Ovary (tissue), 10 donors: ENCODE measurements at places on chromosomes 1 and 21.
A peak's percentile ranks its signal among the peaks of the same experiment; 100 is the strongest.

- no peak overlapping the region for H3K4me3 ChIP-seq
- DNase-seq, result no peak
- H3K36me3 ChIP-seq, result no peaks in the 10 kb centered on the region
- no peaks in the 10 kb centered on the region for H3K4me1 ChIP-seq
Observed at GRCh38 chr21:37227071-37228002, 39.8 kb downstream of the VPS26C start.

DNA sequence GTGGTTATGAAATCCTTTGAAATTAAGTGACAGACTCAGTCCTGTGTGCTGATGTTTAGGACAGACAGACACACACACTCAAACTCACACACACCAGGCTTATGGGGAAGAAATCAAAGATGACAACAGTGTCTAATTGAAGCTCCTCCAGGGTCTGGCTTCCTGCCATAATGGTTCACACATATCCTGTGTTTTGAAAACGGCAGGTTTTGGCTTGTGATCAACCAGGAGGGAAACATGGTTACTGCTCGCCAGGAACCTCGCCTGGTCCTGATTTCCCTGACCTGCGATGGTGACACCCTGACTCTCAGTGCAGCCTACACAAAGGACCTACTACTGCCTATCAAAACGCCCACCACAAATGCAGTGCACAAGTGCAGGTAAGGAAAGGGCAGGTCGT, 4.6 kb downstream of the MTARC1 start:
- no peak overlapping the region for H3K27ac ChIP-seq
- H3K36me3 ChIP-seq, result no peaks in the 10 kb centered on the region
- H3K4me1 ChIP-seq, result peaks cover 5% of the 10 kb centered on the region
- no peak overlapping the region for H3K4me3 ChIP-seq

- no peaks in the 10 kb centered on the region for H3K27me3 ChIP-seq
- DNase-seq, result no peak
- no peak overlapping the region for H3K4me3 ChIP-seq
- H3K4me1 ChIP-seq, result no peaks in the 10 kb centered on the region
Observed at GRCh38 chr1:181557313-181557712, 74.0 kb downstream of the CACNA1E start.

DNA sequence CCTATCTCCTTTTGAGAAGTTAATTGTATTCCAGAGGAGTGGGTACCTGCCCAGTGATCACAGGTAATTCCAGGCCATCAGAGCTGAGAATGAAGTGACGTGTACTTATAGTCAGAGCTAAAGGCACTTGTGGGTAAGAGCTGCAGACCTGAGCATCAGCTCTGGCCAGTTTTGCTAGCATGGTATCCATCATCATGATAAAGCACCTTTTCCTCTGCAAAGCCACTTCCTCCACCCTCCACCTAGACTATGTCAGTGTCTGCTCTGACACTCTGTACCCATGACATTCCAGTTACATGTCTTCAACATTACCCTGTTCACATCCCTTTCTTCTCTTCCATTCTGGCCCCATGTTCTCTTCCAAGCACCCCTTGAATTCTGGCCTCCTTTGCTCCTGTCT, 157.3 kb downstream of the GRIK3 start:
- no peaks in the 10 kb centered on the region for H3K27me3 ChIP-seq
- no peaks in the 10 kb centered on the region for H3K36me3 ChIP-seq
- no peak for DNase-seq
- no peak overlapping the region for H3K4me3 ChIP-seq

GRCh38 chr1:228781161-228781808, 46.0 kb downstream of the RHOU start:
- H3K4me3 ChIP-seq, result no peak overlapping the region
- H3K4me1 ChIP-seq, result no peaks in the 10 kb centered on the region
- H3K27me3 ChIP-seq, result no peaks in the 10 kb centered on the region

DNA sequence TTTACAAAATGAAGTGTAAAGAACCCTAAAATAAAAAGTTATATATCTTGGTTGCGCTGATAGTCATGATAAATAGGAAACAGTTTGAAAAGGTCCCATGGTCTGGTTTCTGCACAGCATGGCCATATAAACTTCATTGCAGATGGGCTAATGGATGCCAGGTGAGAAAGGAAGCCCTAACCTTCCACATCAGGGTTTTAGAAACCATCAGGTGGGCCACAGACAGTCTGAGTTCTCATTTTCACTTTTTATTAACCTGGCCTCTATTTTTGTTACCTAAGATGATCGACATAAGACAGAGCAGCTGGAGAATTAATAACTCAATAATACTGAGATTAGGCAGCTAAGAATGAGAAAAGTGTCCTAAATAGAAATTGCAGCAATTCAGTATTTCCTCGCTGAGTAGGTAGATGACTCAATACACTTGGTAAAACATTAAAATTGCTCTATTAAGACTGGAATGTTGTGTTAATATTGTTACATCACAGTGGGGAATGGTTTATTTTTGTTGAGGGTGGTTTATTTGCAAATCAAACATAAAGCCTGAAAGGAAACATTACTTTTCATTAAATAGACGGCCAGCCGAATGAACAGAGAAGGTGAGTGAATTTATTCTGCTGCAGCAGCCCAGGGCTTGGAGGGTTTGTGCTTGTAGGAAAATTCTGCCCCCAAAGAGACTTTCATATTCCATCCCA, 21.1 kb downstream of the C1orf21 start:
- H3K27ac ChIP-seq, result no peak overlapping the region
- no peaks in the 10 kb centered on the region for H3K27me3 ChIP-seq
- H3K4me3 ChIP-seq, result no peak overlapping the region
- DNase-seq, result no peak

GRCh38 chr1:2049718-2050431, at the start of gene PRKCZ:
Gene PRKCZ (plus strand): TSS chr1:2050411. CDS start chr1:2050631, 220 bp downstream.
- no peaks in the 10 kb centered on the region for H3K27me3 ChIP-seq
- peak within 1 kb of the TSS; percentile 39 for H3K4me3 ChIP-seq
- peaks cover 4% of the 10 kb centered on the region for H3K4me1 ChIP-seq
- DNase-seq, result peak; percentile 55
- H3K36me3 ChIP-seq, result no peaks in the 10 kb centered on the region

GRCh38 chr1:82064691-82065090, 264.0 kb downstream of the ADGRL2 start:
- no peaks in the 10 kb centered on the region for H3K27me3 ChIP-seq
- H3K36me3 ChIP-seq, result no peaks in the 10 kb centered on the region
- H3K4me1 ChIP-seq, result peaks cover 5% of the 10 kb centered on the region
- no peak overlapping the region for H3K27ac ChIP-seq
- no peak overlapping the region for H3K4me3 ChIP-seq
- no peak for DNase-seq

DNA sequence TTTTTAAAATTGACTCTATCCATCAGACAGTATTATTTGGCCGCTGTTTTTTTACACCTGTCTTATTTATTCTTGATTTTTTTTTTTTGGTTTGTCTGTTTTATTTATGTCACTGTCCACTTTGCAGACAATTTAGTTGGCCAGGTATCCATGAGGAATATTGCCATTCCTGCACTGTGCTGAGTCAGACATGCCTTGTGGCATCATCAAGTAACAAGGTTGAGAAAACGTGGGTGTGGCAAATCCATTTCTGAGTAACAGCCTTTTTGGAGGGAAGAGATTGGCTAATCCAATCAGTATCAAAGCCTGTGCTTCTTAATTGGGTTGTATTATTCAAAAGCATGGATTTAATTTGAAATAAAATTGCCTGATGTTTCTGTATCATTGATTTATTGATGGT, 463.1 kb downstream of the USP25 start:
- no peak overlapping the region for H3K4me3 ChIP-seq
- no peak overlapping the region for H3K27ac ChIP-seq
- H3K4me1 ChIP-seq, result no peaks in the 10 kb centered on the region
- no peaks in the 10 kb centered on the region for H3K27me3 ChIP-seq
- H3K36me3 ChIP-seq, result no peaks in the 10 kb centered on the region

DNA sequence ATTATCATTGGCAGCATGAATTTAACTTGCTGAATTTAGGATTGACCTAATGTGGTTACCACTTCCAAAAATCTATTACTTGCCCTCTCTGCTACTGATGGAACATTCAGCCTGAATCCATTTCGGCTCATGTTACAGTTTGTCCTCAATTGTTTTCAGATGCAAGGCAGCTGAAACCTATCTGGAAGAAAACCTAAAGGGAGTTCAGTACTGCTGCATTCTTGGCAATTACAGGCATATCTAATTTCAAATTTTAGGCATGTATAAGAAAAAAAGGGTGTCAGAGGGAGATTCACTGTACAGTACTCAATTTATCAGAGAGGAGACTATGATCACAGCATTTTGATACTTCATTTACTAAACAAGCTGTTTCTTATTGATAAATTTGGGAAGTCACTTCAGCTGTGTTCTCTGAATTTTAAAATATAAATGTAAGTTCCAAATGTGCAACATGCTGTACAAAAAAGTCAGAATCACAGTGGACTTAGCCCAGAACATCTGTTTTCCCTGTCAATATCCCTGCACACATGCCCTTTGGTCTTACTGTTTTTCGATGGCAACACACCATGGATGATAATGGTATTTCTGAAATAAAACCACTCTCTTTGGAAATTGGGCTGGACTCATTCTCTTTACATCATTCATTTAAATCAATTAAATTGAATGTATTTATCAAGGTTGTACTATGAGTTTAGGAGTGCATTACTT, 651.6 kb upstream of the ADGRL4 start:
- H3K27ac ChIP-seq, result no peak overlapping the region
- peaks cover 1% of the 10 kb centered on the region for H3K4me1 ChIP-seq
- H3K4me3 ChIP-seq, result no peak overlapping the region
- H3K36me3 ChIP-seq, result no peaks in the 10 kb centered on the region

DNA sequence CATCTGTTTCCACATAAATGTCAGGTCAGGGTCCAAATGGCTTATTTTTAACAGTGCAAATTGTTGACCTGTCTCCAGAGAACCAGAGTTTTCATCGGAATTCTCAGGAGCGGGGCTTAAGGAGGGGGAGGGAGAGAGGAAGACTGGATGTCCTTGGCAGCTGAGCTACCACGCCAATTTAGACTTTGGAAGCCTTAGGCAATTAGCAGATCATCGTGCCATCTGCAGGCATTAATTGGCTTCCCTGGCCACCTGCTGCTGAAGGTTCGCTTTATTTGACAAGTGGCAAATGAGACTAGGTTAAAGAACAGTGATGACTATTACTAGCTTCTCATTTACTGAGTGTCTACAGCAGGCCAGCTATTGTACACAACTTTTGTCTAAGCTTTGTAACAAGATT, 43.7 kb downstream of the HLX start:
- no peaks in the 10 kb centered on the region for H3K36me3 ChIP-seq
- H3K4me1 ChIP-seq, result no peaks in the 10 kb centered on the region
- H3K27me3 ChIP-seq, result no peaks in the 10 kb centered on the region
- no peak overlapping the region for H3K27ac ChIP-seq
- DNase-seq, result no peak
- no peak overlapping the region for H3K4me3 ChIP-seq

GRCh38 chr21:35871906-35872305, 188.4 kb downstream of the SETD4 start:
- H3K27ac ChIP-seq, result no peak overlapping the region
- DNase-seq, result no peak
- no peaks in the 10 kb centered on the region for H3K36me3 ChIP-seq
- H3K4me1 ChIP-seq, result no peaks in the 10 kb centered on the region

DNA sequence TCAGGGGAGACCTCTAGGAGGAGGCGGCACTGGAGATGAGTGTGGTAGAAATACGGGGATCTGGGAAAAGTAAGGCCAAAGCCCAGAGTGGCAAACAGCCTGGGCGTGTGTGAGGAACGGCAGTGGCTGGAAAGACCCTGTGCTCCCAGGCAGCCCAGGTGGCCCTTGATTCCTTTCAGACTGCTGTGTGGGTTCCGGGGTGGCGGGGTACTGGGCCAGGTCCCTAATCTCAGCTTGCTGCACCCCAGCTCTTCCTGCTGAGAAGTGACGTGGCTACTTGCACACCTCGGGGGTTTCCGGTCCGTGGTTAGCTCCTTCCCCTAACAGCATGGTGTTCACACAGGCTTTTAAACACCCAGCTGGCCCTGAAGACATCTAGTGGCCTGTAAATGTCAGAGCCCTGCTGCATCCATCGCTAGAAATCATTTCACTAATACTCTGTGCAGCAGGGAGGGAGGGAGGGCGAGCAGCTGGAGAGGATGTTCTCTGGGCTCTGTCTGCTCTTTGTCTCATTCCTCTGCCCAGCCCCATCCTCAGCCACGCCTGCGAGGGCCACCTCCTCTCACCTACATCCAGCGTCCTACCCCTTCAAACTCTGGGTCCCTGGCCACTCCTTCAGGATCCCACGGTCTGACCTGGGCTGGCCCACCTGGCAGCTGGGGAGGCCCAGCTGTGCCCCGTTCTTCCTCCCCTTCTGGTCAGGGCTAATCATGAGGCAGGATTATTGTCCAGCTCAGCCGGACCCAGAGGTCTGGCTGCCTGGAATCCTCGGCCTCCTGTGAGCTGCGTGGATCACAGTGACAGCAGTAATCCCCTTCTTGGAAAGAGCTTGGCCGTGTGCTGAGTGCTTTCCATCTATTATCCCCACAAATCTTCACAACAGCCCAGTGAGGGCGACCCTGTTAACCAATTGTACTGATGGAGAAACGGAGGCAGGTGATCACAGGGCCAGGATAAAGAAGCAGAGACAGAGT, 7.2 kb downstream of the ZDHHC18 start:
- H3K27ac ChIP-seq, result no peak overlapping the region
- H3K36me3 ChIP-seq, result no peaks in the 10 kb centered on the region
- H3K27me3 ChIP-seq, result no peaks in the 10 kb centered on the region
- H3K4me3 ChIP-seq, result no peak overlapping the region

DNA sequence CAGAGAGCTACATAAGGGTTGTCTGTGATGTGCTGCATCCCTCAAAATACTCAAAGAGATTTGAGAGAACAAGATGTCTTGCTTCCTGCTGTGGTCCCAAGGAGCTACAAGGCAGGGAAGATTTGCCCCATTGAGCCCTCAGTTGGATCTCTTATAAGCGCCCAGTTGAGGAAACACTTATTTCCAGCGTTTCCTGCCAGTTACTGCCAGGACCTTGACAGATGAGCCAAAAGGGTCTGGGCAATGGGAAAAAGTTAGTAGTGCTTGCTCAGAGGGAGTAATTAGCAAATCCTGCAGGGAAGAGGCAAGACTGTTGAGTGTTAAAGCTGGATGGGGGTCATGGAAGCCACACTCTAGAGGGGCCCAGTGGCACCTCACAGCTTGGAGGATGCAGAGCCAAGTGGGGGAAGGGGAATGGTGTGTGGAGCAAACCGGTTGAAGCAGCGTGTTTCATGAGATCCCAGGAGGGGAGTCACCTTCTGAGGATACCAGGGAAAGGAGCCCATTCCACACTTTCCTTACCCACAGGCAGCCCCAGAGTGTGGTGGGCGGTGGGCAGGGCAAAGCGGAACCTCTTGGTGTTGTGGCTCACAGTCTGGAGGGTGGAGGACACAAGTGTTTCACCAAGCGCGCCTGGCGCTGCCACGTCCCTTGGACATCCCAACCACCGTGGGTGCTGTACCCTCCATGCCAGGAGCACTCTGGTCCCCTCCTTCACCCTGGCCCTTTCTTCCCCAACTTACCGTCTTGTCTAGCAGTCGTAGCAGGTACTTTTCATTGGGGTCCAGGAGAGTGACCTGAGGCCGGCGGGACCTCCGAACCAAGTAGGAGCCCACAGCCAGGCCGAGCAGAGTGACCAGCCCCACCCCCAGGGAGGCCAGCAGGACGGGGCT, 805 bp downstream of the CYB5R1 start:
- H3K4me1 ChIP-seq, result peaks cover 5% of the 10 kb centered on the region
- H3K4me3 ChIP-seq, result peak overlapping the region; percentile 79
- H3K27me3 ChIP-seq, result no peaks in the 10 kb centered on the region
- H3K36me3 ChIP-seq, result no peaks in the 10 kb centered on the region
- DNase-seq, result no peak

GRCh38 chr1:24244519-24245268, 57.6 kb upstream of the IFNLR1 start:
- H3K27me3 ChIP-seq, result no peaks in the 10 kb centered on the region
- no peaks in the 10 kb centered on the region for H3K4me1 ChIP-seq
- H3K27ac ChIP-seq, result no peak overlapping the region
- H3K36me3 ChIP-seq, result no peaks in the 10 kb centered on the region
- DNase-seq, result no peak

- H3K27ac ChIP-seq, result no peak overlapping the region
- H3K36me3 ChIP-seq, result no peaks in the 10 kb centered on the region
Observed at GRCh38 chr1:182032251-182032650, 29.3 kb downstream of the ZNF648 start.
